Activated T-helper 1 cell treated with anti-CD3 and anti-CD28 coated beads, Interleukin-12 subunit alpha, Interleukin-12 subunit beta, Interleukin-2, Interleukin-4 antibody, amounts not matched to agents 30 ng/mL and 10 ng/mL and 1 ng/mL, durations not matched to agents 14 hours and 24 hours and 36 hours (primary cell): ENCODE measurements at places on chromosomes 13 and 19.

DNA sequence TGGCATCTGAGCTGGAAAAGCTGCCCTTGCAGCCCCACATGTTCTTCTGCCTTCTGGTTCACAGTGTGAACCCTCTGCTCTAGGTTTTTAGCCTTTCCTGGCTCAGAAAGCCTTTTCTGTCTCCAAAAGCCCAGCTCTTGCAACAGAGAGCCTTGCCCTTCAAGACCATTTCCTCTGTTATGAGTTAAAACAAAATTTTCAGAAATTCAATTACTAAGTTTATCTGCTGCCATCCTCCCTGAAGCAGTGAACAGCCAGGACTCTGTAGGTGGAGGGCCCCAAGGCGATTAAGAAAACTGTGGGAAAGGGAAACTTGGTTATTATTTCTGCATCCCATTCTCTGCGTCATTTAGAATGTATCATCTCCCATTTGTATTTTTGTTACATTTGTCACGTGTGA lies 18.8 kb downstream of the FAM124A start:
- no peak overlapping the region for H3K27ac ChIP-seq
- H3K4me1 ChIP-seq = no peaks in the 10 kb centered on the region
- H3K36me3 ChIP-seq = no peaks in the 10 kb centered on the region
- DNase-seq = no peak
- no peak overlapping the region for H3K4me3 ChIP-seq

GRCh38 chr19:10701955-10702525 lies 801 bp downstream of the QTRT1 start:
- peak overlapping the region; percentile 72 for H3K27ac ChIP-seq
- H3K4me3 ChIP-seq = peak overlapping the region; percentile 90
- peaks cover 2% of the 10 kb centered on the region for H3K36me3 ChIP-seq
- peaks cover 1% of the 10 kb centered on the region for H3K27me3 ChIP-seq

GRCh38 chr19:33530842-33531241 lies 9.3 kb upstream of the PEPD start:
- H3K36me3 ChIP-seq = no peaks in the 10 kb centered on the region
- H3K4me1 ChIP-seq = no peaks in the 10 kb centered on the region
- peaks cover 2% of the 10 kb centered on the region for H3K27me3 ChIP-seq

DNA sequence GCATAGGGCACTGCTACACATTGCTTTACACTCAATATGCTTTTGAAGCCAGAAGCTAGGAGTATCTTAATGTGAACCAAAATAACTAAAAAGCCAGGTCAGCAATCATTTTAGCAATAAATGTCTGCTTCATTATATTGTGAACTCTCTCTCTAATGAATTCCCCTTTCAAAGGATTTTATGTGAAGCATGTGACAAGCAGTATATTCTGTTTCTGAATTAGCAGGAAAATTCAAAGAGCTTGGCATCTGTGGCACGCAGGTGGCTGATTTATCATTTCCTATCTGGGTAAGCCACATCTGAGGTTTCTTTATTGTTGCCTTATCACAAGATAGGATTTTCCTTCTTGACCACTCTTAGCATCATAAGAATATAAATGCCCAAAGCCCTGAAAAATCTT lies 56.8 kb upstream of the KLF12 start:
- no peak for DNase-seq
- peaks cover 10% of the 10 kb centered on the region for H3K4me1 ChIP-seq
- H3K27me3 ChIP-seq = no peaks in the 10 kb centered on the region
- no peak overlapping the region for H3K27ac ChIP-seq

DNA sequence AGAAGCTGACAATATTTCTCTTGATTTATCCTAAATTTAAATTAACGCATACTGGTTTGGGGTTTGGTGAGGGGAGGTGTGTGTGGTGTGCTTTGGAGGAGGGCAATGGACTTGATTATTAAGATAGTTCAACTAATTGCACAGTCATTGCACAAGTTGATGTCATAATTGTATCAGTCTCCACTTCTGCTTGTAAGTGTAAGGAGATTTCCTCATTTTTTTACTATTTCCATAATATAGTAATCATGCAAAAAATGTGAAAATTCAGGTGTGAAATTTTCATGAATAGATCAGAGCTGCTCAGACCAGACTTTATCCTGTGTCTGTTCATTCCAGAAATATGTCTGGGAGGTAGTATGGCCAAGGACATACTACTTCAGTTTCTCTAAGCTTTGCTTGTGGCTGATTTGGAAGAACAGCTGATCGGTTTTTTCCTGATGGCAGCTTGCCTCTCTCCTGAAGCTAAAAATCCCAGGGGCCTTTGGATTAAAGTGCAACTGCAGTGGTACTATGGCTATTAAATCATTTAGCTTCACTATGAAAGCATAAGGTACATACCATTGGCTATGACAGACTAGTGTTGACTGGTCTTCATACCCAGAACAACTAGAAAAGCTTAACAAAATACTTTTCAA lies 201.8 kb upstream of the MIR17HG start:
- no peak overlapping the region for H3K4me3 ChIP-seq
- no peak overlapping the region for H3K27ac ChIP-seq
- no peak for DNase-seq
- H3K27me3 ChIP-seq = no peaks in the 10 kb centered on the region

GRCh38 chr13:95264225-95264624 lies 37.0 kb downstream of the ABCC4 start:
- DNase-seq = no peak
- H3K27ac ChIP-seq = no peak overlapping the region
- H3K4me1 ChIP-seq = no peaks in the 10 kb centered on the region
- H3K27me3 ChIP-seq = no peaks in the 10 kb centered on the region
- H3K4me3 ChIP-seq = no peak overlapping the region

DNA sequence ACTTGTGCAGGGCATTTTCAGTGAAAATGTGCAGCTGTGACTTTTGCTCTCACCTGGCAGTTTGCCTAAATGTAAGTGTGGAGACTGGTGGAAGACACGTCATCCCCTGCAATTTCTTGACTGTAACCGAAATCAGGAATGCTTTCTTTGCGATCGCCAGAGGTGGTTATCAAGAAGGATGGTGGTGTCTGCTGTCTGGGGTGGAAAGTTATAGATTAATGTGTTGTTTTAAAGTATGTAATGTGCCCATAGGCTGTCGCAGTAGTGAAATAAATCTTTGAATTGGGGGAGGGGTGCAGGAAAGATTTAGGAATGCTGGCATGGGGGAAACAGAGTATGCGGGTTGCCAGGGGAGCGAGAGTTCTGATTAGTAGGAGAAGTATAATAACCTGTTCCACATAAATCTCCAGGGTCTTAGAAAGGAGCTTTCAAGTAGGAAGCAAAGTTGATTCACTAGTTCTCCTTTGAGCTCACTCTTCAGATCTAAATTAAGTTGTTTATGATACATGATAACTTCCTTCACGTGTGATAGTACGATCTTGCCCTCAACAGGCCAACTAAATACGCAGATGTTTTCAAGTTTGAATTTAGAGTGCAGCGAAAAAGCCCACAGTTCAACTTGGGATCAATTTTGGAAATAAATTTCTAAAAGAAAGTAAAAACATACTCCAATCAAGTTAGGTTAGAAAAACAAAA lies 1520.0 kb upstream of the SLC10A2 start:
- H3K27ac ChIP-seq = no peak overlapping the region
- no peak overlapping the region for H3K4me3 ChIP-seq
- H3K27me3 ChIP-seq = peaks cover 2% of the 10 kb centered on the region

DNA sequence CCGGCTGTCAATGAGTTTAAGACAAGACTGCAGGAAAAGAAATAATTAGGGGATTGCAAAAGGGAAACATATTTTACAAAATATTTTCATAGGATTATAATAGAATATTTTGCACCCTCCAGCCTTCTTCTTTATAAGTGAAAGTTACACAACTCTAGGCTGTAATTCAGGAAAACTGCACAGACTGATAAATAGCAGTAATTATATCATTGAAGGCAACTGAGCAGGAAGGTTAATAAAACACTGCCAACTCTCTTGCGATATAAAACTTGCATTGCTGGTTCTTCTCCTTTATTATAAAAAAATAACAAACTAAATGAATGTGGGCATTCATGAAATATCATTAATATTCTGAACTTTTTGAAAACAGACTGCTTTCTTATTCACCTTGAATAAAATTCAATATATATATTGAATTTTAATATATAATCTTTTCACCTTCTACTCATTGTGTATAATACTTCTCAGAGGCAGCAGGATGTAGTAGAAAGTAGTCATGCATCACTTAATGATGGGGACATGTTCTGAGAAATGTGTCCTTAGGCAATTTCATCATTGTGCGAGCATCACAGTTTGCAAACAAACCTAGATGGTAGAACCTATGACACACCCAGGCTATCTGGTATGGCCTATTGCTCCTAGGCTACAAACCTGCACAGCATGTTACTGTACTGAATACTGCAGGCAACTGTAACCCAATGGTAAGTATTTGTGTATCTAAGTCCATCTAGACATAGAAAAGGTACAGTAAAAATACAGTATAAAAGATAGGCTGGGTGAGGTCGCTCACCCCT lies 24.9 kb upstream of the STARD13 start:
- H3K4me1 ChIP-seq = no peaks in the 10 kb centered on the region
- H3K4me3 ChIP-seq = no peak overlapping the region
- peaks cover 3% of the 10 kb centered on the region for H3K27me3 ChIP-seq
- no peak overlapping the region for H3K27ac ChIP-seq

GRCh38 chr19:4359627-4360000 lies 16.3 kb downstream of the MPND start:
- peaks cover 11% of the 10 kb centered on the region for H3K36me3 ChIP-seq
- H3K27me3 ChIP-seq = no peaks in the 10 kb centered on the region
- H3K27ac ChIP-seq = no peak overlapping the region
- no peak for DNase-seq

GRCh38 chr19:13990085-13990484 lies 16.0 kb downstream of the RFX1 start:
- no peak overlapping the region for H3K4me3 ChIP-seq
- peaks cover 14% of the 10 kb centered on the region for H3K36me3 ChIP-seq
- DNase-seq = no peak
- H3K4me1 ChIP-seq = peaks cover 38% of the 10 kb centered on the region

GRCh38 chr19:58372311-58373133 lies 8.3 kb downstream of the ZNF837 start:
- H3K27me3 ChIP-seq = no peaks in the 10 kb centered on the region
- no peak overlapping the region for H3K27ac ChIP-seq
- H3K4me1 ChIP-seq = no peaks in the 10 kb centered on the region

DNA sequence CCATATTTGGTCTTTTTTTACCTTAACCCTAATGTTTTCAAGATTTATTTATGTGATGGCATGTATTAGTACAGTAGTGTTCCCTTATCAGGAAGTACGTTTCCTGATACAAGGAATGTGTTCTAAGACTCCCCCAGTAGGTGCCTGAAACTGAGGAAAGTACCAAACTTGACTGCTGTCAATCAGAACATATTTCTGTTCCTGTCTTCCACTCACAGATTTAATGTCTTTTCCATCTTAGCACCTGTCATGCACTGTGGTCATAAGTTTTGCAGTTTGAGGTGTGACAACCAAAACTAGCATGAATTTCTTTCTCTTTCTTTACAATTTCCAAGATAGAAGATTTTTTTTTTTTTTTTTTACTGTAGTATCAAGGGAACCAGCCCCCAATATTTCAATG lies 62.9 kb downstream of the LMO7 start:
- H3K27ac ChIP-seq = no peak overlapping the region
- peaks cover 3% of the 10 kb centered on the region for H3K27me3 ChIP-seq
- H3K36me3 ChIP-seq = no peaks in the 10 kb centered on the region

DNA sequence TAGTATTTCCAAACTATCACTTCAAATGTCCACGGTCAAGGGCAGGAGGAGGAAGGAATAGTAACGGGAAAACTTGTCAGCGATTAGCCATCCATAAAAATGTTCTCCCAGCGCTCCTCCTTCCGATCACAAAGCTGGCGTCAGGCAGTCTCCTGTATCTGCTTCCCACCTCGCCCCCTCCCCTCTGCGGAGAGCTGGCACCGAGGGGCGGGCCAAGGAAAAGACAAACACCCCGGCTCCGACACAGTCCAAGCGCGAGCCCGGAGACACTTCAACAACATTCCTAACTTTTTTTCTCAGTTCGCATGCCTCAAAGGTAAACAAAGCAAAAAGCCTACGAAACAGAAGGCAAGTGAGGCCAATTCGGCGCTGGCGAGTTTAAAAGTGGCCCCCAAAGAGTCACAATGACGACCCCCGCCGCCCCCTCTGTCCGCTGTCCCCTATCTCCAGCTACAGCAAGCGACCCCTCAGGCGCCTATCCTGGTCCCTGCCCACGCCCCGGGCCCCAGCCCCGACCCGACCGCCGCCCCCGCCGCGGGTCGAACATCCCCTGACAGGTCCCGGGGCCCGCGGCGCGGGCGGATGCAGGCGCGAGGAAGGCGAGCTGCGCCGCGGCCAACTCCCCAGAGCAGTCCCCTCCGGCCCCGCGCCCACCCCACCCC lies 736 bp downstream of the SMAD9 start:
- H3K4me1 ChIP-seq = no peaks in the 10 kb centered on the region
- H3K4me3 ChIP-seq = peak overlapping the region; percentile 22
- H3K36me3 ChIP-seq = peaks cover 2% of the 10 kb centered on the region
- no peak for DNase-seq
- H3K27ac ChIP-seq = no peak overlapping the region
- peaks cover 66% of the 10 kb centered on the region for H3K27me3 ChIP-seq

DNA sequence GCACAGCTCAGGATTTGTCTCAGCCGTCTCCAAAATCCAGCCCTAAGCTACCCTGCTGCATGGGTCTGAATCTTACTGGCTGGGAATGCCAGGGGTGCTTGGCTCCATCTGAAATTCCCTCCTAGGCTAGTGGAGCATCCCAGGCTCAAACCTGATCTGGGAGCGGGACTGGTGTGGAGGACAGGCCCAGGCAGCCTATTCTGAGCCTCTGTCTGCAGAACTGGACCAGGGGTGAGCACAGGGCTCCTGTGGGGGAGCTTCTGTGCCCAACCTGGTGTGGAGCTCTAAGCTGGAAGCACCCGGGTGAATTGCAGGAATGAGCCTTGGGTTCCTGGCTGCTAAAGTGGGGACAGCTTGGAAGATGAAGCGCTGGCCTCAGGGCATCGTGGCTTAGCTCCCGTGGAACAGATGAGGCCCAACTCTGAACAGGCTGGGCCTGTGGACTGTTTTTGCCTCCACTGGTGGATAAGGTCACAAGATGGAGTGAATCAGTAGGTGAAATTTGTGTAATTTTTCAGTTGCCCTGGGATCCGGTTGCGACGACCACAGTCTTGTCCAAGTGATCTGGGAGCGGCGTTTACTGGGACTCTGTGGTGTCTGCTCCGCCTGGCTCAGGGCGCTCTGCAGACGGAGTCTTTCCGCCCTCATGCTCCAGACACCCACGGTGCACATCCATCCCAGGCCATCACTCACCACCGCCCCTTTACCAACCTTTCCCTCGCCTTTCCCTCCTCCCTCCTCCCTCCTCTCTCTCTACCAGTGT lies 79.5 kb downstream of the TEX29 start:
- no peaks in the 10 kb centered on the region for H3K36me3 ChIP-seq
- no peaks in the 10 kb centered on the region for H3K4me1 ChIP-seq
- no peak overlapping the region for H3K27ac ChIP-seq

GRCh38 chr19:44570603-44570983 lies 41.1 kb upstream of the CEACAM20 start:
- no peak for DNase-seq
- H3K4me3 ChIP-seq = no peak overlapping the region
- H3K4me1 ChIP-seq = no peaks in the 10 kb centered on the region
- peaks cover 1% of the 10 kb centered on the region for H3K27me3 ChIP-seq
- no peaks in the 10 kb centered on the region for H3K36me3 ChIP-seq
